Astrocyte of the spinal cord (primary cell): ENCODE measurements at places on chromosomes 13 and 19.

DNA sequence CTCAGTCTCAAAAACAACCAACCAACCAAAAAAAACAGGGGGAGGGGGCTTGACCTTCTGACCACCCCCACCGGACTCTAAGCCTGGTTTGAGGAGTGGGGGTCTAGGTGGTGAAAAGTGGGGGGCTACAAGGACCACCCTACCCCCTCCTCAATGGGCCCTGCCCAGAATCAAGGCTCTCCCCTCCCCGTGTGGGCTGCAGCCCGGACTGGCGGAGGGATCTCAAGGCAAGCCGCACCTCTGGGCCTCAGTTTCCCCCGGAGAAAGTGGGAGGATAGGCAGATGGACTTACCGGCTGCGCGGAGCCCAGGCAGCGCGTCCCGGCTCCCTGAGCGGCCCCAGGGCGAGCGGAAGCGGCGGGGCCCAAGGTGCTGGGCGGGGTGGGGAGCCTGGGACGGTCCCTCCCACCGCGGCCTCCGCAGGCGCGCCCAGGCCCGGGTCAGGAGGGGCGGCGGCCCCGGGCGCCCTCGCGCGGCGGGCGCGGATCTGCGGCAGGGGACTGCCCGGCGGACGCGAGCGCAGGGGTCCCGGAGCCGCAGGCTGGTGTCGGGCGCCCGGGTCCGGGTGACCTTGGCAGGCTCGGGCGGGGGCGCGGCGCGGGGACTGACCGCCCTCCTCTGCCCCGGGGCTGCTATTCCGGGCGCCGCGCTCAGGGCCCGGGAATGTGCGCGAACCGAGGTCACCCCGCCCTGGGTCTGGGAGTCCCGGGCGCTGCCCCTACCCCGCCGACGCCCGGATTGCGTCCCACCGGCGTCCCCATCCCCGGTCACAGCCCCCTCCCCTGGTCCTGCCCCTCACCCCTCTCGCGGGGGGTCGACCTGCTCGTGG lies at the start of gene ADAMTSL5:
Gene ADAMTSL5 (minus strand): TSS at position 349 of the 828 bp plus-strand sequence. CDS start 2,076 bp downstream, outside the sequence.
- no peak for DNase-seq

DNA sequence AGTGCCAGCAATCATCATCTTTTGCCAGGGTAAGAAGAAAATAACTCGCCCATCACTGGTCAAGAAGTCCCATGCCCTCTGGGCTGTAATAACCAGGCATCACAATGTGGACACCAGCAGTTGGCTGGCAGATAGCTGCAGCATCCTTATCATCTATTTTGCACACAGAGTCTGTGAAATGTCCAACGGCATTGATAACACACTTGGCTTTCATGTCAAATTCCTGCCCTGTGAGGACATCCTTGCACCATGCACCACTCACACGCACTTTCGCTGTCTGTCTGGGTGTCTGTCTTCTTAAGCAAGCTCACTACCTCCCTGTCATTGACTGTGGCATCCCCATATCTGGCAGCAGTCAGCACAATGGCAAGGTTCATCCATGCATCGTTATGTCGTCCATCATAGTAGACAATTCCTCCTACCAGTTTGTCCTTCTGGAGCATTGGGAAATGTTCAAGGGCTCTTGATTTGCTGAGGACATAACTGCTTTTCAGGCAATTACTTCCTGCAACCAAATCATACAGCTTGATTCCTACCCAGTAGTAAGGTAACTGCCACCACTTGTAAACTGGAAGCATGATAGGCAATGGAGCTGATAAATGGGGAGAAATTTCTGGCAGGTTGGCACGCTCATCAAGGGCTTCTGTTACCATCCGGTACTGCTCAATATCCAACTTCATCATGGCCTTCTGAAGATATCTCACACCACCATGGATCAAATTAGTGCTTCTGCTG lies 6.8 kb upstream of the ZSCAN5A start:
- DNase-seq = no peak

DNA sequence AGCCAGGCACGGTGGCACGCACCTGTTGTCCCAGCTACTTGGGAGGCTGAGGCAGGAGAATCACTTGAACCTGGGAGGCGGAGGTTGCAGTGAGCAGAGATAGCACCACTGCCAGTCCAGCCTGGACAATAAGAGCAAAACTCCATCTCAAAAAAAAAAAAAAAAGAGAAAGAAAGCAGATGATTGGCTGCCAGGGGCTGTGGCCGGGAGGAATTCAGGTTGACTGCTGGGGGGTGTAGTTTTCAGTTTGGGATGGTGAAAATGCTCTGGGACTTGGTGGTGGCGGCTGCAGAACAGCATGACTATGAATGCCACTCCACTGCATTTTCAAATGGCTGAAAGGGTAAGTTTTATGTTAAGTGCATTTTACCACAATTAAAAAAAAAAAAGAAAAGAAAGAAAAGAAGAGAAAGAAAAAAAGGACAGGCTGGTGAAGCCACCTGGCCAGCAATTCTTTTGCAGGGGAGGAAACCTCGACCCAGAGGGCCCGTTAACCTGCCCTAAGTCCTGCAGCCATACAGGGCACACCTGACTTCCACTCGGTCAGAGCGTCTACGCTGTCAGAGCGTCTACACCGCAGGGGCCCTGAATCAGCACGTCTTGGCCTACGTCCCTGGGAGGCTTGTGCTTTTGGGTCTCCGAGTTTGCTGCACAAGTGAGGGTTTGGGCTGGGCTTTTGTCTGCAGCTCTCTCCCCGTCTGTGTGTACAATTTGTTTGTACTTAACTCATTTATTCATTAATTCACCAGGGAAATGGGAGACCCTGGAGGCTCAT lies 3.6 kb downstream of the ISOC2 start:
- no peak for DNase-seq

DNA sequence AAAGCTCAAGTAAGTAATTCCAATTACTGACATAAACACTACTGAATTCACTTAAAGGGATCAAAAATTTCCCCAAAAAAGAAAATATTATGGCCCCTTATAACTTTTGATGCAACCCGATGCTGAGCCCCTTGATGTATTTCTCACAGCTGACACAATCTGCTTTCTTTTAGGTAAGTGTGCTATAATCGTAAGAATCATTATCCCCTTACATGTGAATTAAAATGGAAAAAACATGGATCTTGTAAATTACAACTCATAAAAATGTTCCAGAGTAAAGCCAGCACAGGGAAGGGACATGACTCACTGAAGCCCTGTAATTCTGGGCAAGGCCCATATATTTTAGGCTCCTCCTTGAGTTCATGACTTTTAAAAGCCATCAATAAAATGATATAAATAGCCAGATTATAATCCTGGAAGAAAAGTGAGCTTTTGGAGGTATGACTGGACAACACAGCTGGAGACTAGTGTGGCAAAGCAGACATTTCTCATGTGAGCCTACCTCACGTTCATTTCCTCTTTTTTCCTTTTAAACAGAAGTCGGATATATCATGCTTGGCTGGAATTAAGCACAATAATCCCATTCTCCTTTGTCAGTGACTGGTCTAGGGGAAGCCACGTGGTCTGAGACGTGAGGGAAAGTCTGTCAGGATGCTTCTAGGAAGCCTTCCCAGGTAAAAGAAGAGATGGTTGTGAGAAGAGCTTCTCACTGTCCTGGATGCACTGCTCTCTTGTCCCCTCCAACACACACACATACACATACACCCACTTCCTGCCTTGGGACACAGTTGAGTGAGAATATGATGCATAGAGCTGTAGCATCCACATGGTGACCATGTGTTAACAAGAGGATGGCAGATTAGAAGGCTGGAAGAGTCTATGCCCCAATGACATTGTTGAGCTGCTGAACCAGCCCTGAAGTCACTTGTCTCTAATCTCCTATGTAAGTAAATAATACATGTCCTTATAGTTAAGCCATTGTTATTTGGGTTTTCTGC lies 165.4 kb downstream of the RGCC start:
- DNase-seq = peak; percentile 46

- peak; percentile 38 for DNase-seq
Observed at GRCh38 chr13:98447881-98448641, 128.8 kb downstream of the STK24 start.

- DNase-seq = peak; percentile 35
Observed at GRCh38 chr13:99199541-99200431, 868 bp upstream of the UBAC2 start.

GRCh38 chr19:34173193-34173956 lies 1.1 kb downstream of the LSM14A start:
- no peak for DNase-seq

GRCh38 chr13:73146707-73147106 lies 87.9 kb downstream of the KLF5 start:
- no peak for DNase-seq

DNA sequence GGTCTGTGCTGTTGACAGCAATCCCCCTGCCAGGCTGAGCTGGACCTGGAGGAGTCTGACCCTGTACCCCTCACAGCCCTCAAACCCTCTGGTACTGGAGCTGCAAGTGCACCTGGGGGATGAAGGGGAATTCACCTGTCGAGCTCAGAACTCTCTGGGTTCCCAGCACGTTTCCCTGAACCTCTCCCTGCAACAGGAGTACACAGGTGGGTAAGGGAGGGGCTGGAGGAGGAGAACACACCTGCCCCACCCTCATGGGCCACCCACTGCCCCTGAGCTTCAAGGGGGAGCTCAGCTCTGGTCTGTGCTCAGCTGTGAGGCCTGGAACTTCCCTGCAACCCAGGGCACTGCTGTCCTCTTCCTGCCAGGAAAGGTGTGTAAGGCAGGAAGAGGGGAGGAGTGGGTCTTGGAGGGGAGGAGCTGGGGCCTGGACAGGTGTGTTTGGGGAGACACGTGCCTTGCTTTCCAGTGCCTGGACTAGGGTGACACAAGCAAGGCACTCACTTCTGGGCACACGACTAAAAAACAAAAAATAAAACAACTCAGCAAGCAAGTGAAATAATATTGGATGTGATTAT lies 3.9 kb downstream of the SIGLEC7 start:
- no peak for DNase-seq

DNA sequence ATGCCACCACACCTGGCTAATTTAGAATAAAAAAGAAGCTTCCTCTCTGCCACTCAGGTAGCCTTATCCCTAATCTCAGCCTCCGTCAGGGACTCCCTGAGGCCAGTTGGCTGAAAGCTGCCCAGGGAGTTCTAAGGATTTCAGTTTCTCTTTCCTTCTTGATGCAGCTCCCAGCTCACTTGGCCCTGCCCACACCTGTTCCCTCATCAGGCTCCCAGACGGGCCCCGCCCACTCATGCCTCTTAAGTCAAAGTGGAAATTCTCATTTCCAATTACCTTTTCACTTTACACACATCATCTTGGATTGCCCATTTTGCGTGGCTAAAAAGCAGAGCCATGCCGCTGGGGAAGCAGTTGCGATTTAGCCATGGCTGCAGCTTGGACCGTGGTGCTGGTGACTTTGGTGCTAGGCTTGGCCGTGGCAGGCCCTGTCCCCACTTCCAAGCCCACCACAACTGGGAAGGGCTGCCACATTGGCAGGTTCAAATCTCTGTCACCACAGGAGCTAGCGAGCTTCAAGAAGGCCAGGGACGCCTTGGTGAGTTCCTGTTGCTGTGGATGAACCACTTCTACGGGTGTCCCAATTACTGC lies at the start of gene IFNL1:
Gene IFNL1 (plus strand): TSS at position 353 of the 591 bp plus-strand sequence. CDS start 15 bp downstream, at position 368.
- no peak for DNase-seq

- DNase-seq = no peak
Observed at GRCh38 chr19:53642381-53643099, 10.7 kb downstream of the DPRX start.

DNA sequence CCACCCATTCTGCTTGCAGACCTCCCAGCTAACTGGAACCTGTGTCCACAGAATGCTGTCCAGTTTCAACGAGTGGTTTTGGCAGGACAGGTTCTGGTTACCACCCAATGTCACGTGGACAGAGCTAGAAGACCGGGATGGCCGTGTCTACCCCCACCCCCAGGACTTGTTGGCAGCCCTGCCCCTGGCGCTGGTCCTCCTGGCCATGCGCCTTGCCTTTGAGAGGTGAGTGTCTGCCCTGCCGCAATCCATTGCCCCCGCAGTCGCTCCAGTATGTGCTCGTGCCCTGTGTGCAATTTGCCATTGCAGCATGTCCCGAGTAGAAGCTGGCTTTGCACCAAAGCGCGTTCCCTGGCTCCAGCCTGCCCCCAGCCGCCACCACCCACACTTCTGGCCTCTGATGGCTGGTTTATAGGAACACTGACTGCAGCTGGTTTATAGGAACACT lies 41.9 kb downstream of the CERS4 start:
- DNase-seq = no peak

DNA sequence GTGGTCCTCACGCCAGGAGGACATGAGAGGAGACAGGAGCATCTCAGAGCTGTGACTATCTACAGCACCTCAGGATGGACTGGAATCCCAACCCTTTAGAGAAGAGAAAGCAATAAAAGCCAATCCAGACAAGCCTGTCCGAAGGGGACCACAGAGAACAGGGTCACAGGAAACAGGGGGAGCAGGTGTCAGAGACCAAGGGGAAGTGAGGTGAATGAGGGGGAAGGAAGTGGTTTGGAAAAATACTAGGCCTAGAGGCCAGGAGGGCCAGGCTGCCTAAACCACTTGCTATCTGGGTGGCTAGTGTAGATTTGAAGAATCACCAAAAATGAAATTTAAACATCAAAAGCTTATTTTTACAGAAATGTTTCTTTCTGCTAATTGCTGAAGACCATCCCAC lies 16.2 kb downstream of the TMTC4 start:
- DNase-seq = no peak

DNA sequence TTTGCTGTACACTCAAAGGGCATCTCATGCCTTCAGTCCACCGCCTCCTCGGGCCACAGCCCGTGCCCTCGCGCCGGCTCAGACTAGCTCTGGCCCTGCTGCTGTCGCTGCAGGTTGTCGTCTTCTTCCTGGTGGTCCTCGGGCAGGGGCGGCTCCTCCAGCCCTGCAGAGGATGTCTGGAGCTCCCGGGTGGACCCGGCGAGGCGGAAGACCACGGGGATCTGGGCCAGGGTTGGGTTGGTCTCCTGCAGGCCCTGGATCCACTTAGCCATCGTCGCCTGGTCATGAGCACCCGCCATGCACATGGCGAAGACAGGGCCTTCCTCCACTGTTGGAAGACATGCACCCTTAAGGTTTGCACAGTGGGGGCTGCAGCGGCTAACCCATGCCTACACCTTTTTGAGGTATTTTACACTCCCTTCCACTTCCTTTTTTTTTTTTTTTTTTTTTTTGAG lies 489 bp upstream of the ZNF653 start:
- no peak for DNase-seq

- DNase-seq = no peak
Observed at GRCh38 chr19:17419154-17419620, 660 bp upstream of the MVB12A start.

DNA sequence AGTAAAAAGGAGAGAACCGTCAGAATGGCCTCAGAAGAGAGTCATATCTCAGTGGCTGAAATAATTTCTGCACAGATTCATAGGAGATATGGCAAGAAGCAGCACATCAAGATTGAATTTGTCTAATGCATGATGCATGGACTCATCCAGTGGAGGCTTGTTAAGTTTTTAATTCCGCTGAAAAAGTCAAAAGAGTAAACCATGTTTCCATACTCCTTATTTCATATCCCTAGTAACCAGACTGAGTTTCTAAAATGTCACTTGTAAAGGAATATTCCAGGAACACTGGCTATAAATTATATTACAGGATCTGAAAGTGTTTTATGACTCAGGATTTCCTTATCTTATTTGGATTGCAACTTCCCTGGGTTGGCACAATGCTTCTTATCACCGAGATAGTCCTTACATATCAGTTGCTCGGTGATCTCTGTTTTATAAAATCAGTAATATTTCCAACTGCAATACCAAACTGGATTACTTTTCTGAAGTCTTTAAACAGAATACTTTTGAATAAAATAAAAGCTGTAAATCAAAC lies 180.2 kb upstream of the TSC22D1 start:
- DNase-seq = no peak
